ENCODE measurements at places on chromosomes 13 and 19. TPM values are rescaled to one million over a fixed set of nuclear protein-coding genes. Genes with fewer than 3 reads are reported as not detected.

DNA sequence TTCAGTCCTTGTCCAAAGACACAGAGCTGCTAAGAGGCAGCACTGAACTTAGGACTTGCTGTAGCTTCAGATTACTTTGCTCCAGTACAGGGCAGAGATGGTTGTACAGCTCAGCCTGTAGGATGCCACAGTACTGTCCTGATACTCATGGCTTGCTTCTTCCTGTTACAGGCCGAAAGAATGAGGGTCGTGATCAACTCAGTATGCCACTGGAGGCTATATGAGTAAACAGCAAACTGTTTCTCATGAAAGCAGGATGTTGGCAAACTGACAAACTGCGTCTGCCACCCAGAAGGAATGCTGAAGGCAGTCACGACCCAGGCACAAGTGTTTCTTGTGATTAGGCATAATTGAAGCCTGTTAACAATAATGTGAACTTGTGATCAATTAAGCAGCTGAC is 2.8 kb downstream of the ZNF749 start:
- DNase-seq = no peak

GRCh38 chr13:67143544-67144115 is 86.5 kb downstream of the PCDH9 start:
- DNase-seq = no peak

The RGL3 gene
- 0.36 TPM for total RNA-seq

The LYPD3 gene
- 0.88 TPM for total RNA-seq

DNA sequence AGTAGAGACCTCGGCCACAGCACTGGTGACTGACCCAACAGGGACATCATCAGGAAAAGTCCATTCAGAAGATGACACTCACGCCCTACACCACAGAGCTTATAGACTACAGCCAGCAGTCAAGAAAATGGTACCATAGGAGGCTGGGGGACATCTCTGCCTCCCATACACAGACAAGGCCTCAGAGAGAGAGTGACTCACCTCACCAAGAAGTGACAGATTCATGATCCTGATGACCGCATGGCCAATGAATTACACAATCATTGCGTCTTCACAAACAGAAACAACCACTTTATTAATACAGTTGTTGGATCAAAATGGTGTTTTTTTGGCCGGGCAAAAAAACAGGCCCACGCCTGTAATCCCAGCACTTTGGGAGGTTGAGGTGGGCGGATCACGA is 260.8 kb upstream of the TSHZ3 start:
- peak; percentile 26 for DNase-seq

The ZNF432 gene
- 8.8 TPM for total RNA-seq

DNA sequence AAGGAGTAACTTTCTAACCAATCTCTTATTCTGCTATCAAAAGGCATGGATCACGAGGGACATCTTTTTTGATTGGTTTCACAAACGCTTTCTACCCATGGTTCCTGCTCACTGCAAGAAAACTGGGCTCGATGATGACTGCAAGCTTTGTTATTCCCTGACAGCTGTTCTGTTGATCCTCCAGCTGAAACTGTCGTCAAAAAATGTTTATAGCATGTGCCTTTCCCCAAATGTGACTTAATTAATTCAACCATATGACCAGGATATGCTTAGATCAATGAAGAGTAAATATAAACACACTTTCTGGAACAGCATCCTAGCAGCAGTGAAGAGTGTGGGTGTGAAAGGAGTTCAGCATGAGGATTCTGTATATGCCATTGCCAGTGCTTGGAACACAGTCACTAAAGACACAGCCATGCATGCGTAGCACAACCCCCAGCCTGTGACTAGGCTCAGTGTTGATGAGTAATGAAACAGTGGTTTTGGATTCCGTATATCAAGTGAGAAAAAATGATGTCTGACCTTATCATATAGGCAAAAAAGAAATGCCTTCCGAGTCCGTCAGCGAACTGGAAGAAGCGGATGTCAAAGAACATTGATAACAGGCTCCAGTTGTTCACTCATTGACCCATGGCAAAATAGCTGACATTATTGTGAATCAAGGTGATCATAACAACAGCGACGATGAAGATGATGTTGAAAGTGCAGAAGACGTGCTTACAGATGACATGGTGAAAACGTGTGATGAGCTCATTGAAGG is 347.4 kb downstream of the FGF9 start:
- DNase-seq = no peak

The FFAR2 gene
- not detected for total RNA-seq

GRCh38 chr13:25753976-25754375 is 297.8 kb downstream of the SHISA2 start:
- no peak for DNase-seq

DNA sequence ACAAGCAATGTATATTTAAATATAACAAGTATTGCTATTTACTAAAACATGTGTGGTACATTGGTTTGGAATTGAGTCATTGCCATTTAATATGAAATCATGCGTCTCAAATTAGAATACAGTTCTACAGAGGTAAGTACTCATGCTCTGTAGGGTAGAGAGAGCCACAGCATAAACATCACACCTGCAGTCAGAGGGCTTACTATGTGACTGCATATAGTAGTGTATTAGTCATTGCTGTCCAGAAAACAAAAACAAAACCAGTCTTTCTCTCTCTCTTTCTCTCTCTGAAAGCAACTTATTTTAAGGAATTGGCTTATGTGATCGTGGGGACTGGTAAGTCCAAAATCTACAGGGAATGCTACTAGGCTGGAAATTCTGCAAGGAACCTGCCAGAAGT is 370.3 kb downstream of the GPC5 start:
- DNase-seq = no peak

The RXFP2 gene
- not detected for total RNA-seq

- peak; percentile 70 for DNase-seq
Measured at GRCh38 chr19:9323557-9323918, 441 bp upstream of the ZNF559 start.

GRCh38 chr13:36666477-36667229 is 7.2 kb upstream of the SERTM1 start:
- no peak for DNase-seq

The ARHGAP45 gene
- total RNA-seq = 0.59 TPM

DNA sequence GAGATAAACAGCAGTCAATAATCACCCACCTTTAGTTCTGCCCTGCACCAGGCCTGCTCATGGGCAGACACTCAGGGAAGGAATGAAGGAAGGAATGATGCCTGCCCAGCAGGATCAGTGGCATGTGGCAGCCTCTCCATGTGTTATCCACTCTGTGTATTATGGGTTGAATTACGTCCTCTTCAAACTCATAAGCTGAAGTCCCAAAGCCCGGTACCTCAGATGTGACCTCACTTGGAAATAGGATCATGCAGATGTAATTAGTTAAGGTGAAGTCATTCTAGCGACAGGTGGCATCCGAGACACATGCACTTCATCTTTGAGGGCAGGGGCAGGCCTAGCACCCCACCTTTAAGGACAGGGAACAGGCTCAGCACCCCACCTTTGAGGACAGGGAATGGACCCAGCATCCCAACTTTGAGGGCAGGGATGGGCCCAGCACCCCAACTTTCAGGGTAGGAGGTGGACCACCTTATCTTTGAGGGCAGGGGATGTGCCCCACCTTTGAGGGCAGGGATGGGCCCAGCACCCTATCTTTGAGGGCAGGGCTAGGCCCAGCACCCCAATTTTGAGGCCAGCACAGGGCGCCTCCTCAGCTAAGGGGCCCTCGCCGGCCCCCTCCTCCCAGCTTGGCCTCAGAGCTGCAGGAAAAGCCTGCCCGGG is 127.6 kb downstream of the URI1 start:
- peak; percentile 73 for DNase-seq

The SLITRK1 gene
- not detected for total RNA-seq

DNA sequence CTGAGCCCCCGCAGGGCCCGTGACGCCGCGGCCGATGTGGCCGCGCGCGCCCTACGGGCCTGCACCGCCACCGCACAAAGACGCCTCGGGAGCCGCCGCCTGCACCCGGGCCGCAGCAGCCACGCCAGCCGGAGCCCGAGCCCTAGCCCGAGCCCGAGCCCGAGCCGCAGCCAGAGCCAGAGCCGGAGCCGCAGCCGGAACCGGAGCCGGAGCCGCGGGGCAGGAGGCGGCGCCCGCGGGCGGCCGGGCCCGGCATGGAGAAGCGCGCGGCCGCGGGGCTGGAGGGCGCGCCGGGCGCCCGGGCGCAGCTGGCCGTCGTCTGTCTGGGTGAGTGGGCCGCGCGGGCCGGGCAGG is 379 bp downstream of the LRP3 start:
- DNase-seq = peak; percentile 93

DNA sequence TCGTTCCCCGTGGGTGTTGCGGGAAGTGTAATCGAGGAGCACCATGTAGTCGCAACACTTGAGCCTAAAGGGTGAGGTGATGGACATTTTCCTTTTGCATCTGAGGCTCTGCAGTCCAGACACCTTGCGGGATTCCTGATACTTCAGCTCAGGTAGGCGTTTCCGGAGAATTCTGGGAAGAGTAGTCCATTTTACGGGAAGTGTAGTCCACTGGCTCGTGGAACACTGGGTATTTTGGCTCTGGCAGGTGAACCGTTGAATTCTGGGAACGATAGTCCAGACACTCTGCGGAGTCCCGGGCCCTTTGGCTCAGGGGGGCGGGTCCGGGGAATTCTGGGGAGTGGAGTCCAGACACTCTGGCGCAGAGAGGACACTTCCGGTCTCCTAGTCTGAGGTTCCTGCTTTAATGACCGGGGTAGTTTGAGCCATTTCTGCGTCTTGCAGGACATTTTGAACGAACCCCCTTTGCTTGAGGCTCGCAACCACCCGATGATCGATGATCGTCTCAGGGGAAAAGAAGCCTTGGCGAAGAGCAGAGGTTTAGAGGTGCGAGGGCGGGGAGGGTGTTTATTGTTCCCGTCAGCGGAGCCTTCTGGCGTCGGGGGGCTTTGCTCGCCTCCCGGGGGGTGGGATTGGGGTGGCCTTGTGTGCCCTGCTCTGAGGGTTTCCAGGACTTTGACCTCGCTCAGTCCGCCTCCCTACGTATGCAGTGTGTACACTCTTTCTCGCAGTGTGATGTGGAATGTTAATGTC is at the start of gene ZNF223:
TSS of gene ZNF223 (plus strand) at position 387 of the 753 bp plus-strand sequence. CDS start 3,141 bp downstream, outside the sequence.
- DNase-seq = peak; percentile 95

DNA sequence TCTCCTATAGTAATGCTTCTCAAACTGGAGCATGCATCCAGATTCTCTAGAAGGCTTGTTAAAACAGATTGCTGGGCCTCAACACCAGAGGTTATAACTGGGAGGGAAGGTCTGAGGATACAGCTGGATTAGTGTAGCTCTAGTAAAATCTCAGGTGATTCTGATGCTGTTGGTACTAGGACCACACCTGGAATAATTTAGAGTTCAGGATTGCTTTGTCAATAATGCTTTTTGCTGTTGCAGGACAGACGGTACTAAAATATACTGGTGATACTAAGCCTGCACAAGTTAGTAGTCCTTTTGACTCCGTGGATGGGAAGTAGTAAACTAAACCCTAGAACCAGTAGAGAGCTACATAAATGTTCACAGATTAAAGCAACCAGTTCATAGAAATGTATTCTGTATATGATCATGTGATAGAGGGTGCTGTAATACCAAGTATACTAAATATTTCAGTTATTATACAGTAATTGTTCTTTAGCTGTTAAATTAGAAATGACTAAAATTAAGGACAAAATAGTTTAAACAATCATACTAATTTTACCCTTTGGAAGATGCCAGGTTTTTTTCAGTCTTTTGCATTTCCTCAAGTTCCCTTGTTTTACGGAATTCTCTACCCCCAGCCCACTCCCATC is 258.2 kb upstream of the STARD13 start:
- no peak for DNase-seq

The ZIC2 gene
- not detected for total RNA-seq

The KLK6 gene
- total RNA-seq = not detected

DNA sequence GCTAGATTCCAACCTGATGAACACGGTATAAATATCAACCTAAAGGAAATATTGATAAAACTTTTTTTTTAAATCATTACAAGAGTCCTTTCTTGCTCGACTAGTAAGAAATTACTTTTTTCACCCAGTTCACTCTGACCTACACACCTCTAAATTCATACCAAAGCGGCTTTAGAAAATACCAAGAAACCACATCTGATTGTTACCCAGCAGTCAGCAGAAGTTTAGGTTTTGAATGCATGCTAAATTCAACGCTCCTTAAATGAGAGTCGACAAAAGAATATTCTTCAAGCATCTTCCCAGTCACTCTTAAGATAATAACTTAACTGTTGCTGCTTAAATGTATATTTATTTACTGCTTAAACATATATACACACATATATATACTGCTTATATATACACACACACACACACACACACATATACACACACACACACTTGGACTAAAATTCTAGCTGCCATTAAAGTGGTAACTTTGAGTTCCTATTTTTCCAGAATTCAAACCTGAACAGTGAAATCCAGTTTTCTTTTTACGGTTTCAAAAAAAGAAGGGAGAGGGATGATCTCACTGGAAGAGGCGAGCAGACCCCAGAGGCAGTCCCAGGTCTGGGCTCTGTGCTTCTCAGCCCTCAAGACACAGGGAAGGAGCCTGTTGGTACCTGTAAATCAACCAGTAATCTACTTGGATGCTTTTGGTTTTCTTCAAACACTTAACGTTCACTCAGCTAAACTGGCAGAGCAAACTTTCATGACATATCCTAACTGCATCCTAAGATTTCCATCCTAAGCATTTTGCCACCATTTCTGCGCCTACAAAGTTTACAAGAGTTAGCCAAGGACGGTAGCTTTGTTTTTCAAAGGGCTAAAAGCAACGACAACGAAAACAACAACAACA is 1.7 kb downstream of the STK24 start:
- peak; percentile 61 for DNase-seq
